ENCODE measurements at places on chromosomes 16 and 17.

DNA sequence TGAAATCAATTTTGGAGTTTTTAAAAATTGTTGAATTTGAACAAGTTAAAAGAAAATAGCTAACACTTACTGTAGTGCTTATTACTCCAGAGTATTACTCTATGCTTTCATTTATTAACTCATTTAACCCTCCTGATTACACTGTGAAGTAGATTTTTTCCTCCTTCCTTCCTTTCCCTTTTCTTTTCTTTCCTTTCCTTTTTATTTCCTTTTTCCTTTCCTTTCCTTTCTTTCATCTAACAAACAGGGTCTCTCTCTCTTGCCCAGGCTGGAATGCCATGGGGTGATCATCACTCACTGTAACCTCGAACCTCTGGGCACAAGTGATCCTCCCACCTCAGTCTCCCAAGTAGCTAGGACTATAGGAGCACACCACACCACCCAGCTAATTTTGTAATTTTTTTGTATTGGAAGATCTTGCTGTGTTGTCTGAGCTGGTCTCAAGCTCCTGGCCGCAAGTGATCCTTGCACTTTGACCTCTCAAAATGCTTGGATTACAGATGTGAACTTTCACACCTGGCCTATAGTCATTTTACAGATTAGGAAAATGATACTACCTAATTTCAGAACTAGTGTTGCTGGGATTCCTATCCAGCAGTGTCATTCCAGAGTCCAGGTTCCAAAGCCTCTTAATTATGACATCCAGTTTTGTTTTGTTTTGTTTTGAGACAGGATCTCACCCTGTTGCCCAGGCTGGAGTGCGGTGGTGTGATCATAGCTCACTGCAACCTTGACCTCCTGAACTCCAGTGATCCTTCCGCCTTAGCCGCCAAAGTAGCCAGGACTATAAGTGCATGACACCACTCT lies 59.9 kb downstream of the TAOK1 start:
- DNase-seq: no peak

DNA sequence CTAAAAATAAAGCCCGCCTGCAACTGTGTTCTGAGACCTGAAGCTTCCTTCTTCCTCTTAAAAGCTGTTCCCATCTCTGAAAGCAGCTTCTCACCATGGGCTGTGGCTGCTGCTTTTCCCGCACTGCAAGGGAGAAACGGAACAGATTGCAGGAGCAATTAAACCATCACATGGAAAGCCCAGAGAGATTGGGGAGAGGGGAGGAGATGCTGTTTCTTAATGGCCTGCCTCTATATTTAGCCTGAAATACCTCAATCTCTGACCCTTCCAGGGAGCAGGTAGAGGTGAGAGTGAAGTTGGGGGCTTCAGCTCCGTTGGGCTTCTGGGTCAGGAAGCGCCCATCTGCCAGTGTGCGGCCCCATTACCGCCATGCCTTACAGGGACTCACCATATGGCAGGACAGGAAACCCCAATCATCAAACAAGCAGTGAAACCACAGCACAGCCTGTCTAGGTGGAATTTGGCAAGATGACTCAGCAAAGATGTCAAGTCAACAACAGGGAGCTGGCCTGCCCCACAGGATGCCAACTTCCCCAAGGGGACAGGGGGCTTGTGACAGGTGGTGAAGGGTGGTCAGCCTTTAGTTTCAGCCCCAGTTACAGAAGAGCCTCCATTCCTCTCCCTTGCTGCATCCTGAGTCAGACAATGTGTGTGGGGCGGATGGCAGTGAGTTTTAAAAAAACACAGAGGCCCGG lies 286.6 kb upstream of the CCL2 start:
- DNase-seq: no peak

- DNase-seq: no peak
These were observed 1.3 kb upstream of the CPSF4L start for GRCh38 chr17:73262676-73263642.

- no peak for DNase-seq
These were observed 32.8 kb downstream of the GLG1 start for GRCh38 chr16:74574146-74574545.

GRCh38 chr17:81393684-81394376 lies 1.4 kb upstream of the BAHCC1 start:
- DNase-seq: peak; percentile 99

Data from mammary epithelial cell (primary cell).